ENCODE measurements at places on chromosomes 6 and 20. TPM values are rescaled to one million over a fixed set of nuclear protein-coding genes. Genes with fewer than 3 reads are reported as not detected.

DNA sequence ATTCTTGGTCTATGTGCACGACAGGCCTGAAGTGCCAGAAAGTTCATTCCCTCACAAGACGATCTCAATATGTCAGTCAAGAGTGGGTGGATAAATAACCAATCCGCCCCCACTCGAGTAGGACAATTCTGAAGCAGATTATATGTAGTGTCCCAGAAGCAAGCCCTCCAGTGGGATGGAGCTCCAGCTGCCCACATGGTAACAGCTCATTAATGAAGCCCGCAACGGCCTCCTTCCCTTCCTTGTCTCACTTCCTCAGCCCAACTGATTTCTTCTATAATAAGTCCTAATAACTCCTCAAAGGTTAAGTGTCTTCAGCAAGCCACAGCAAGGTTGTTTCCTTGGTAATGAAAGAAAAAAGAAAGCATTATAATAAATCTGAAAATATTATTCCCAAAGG is 82.1 kb upstream of the F13A1 start:
- H3K36me3 ChIP-seq = no peaks in the 10 kb centered on the region
- no peak overlapping the region for H3K4me3 ChIP-seq
- H3K27ac ChIP-seq = peak overlapping the region; percentile 3
- H3K4me1 ChIP-seq = peaks cover 46% of the 10 kb centered on the region
- H3K27me3 ChIP-seq = no peaks in the 10 kb centered on the region

DNA sequence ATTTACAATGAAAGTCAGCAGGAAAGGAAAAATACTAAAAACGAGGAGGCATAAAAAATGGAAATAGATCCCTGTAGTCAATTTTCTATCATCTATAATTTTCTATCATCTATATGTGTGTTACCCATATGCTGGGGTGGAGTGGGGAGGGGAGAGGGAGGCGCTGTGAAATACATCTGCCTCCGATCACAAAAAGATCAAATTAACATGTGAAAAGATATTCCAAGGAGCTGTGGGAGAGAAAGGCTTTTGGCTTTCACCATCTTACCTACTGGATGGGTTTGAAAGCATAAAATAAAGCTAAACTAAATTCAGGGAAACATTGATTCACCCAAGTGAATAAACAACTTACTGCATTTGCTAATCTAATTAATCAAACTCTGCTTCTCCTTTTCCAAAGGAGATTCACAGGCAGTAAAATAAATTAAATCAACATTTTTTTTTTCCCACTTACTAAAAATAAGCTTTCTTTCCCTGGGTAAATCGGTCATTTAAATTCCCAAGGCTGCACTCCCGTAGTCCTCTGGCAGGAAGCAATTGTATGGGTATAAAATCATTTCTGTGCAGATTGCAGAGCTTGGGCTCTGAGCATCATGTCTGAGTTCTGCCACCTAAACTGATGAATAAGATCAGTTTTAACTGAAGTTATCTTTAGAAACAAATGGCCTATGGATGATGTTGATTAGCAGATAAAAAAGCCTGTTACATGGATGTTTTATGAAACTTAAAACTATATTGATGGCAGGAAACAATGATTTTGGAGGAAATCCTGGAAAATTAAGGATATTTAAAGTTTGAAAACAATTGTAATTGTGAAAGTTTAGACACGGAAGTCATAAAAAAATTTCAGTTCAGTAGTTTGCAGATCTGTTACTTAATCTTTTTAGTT is 147.9 kb downstream of the SOX4 start:
- no peak for DNase-seq
- no peak overlapping the region for H3K27ac ChIP-seq
- no peaks in the 10 kb centered on the region for H3K27me3 ChIP-seq
- no peaks in the 10 kb centered on the region for H3K36me3 ChIP-seq
- no peaks in the 10 kb centered on the region for H3K4me1 ChIP-seq
- H3K4me3 ChIP-seq = no peak overlapping the region

DNA sequence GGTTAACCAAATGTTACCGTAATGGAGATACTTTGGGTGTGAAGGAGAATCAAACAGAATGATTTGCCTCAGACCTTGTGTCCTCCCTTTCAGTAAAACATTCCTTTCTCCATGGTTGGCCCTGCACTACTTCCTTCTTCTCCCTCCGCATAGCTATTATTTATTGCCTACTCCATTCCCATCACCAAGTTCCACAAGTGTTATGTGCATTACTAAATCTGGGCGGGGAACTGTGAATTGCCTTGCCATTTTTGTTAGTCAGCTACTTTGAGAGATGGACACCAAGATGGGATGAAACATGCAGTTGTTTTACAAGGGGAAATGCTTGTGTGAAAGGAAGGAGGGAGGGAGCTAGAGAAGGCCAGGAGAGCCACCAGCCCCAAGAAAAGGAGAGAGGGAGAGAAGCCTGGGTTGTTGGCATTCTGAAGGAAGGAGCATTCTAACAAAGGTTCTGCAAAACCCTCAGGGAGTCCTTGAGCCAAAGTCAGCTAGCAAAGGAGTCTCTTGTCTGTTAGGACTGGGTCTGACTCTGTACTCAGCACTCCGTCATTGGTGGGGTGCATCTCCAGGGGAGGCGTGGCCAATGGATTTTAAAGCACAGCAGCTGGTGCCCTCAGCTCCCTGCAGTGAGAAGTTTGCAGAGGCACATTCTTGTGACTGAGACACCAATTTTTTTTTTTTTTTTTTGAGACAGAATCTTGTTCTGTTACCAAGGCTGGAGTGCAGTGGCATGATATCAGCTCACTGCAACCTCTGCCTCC is 83.6 kb upstream of the CHD6 start:
- H3K36me3 ChIP-seq = no peaks in the 10 kb centered on the region
- H3K4me3 ChIP-seq = no peak overlapping the region
- no peaks in the 10 kb centered on the region for H3K27me3 ChIP-seq
- no peak for DNase-seq
- no peak overlapping the region for H3K27ac ChIP-seq
- H3K4me1 ChIP-seq = no peaks in the 10 kb centered on the region

DNA sequence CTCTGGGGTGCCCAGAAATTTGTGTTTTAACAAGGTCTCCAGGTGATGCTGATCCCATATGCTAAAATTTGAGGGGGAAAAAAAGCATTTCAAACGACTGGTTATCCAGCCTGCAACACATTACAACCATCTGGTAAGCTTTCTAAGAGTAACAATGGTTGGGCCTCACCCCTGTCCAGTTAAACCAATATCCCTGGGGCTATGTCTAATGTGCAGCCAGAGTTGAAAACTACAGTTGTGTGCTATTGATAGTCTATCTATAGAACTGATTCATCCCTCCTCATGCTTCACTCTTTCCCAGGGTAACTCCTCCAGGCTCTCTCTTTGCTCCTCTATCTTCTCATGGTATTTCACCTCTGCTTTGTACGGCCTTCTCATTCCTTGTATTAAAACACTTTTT is 458.3 kb downstream of the MMUT start:
- no peaks in the 10 kb centered on the region for H3K27me3 ChIP-seq
- H3K4me3 ChIP-seq = no peak overlapping the region
- no peaks in the 10 kb centered on the region for H3K4me1 ChIP-seq
- H3K27ac ChIP-seq = no peak overlapping the region

The METTL24 gene
- not detected for polyA plus RNA-seq

DNA sequence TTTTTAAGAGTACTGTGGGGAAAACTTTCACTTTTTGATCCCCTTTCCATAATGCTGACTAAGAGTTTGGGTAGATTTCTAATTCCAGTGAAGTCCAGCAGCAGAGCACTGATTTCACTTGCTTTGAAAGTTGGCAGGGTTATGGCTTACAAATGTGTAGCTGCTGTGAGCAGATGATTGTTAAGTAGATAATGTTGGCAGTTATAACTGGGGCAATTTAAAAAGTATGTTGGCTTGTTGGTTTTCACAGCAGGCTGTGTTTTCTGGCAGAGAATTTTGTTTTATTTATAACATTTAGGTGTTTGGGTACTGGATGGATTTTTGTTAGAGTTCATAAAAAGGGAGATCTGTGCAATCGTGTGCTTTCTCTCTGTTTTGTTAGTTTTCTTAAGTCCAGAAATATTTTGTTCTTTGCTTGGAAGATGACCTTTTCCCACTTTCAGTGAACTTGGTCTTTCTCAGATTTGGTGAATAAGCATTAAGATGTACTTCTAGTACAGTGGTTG is 31.4 kb downstream of the AFDN start:
- no peak for DNase-seq
- H3K36me3 ChIP-seq = no peaks in the 10 kb centered on the region
- H3K4me1 ChIP-seq = no peaks in the 10 kb centered on the region
- H3K4me3 ChIP-seq = no peak overlapping the region
- no peak overlapping the region for H3K27ac ChIP-seq

The RBPJL gene
- not detected for polyA plus RNA-seq

DNA sequence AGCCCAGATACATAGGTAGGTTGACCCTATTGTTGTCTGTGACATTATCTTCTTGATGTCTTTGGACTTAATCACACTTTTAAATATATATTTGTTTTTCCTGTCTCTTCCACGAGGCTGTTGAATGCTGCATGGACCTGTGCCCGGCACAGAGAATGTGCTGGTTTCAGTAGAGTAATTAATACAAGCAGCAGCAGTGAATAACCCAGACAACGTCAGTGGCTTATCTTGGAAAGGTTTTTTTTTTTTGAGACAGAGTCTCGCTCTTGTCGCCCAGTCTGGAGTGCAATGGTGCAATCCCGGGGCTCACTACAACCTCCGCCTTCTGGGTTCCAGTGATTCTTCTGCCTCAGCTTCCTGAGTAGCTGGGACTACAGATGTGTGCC is 108.2 kb downstream of the CDH26 start:
- no peak overlapping the region for H3K27ac ChIP-seq
- peaks cover 11% of the 10 kb centered on the region for H3K36me3 ChIP-seq
- no peak for DNase-seq
- H3K4me1 ChIP-seq = no peaks in the 10 kb centered on the region
- no peaks in the 10 kb centered on the region for H3K27me3 ChIP-seq

The ASIP gene
- 0.40 TPM for polyA plus RNA-seq

The EPPIN gene
- not detected for polyA plus RNA-seq

DNA sequence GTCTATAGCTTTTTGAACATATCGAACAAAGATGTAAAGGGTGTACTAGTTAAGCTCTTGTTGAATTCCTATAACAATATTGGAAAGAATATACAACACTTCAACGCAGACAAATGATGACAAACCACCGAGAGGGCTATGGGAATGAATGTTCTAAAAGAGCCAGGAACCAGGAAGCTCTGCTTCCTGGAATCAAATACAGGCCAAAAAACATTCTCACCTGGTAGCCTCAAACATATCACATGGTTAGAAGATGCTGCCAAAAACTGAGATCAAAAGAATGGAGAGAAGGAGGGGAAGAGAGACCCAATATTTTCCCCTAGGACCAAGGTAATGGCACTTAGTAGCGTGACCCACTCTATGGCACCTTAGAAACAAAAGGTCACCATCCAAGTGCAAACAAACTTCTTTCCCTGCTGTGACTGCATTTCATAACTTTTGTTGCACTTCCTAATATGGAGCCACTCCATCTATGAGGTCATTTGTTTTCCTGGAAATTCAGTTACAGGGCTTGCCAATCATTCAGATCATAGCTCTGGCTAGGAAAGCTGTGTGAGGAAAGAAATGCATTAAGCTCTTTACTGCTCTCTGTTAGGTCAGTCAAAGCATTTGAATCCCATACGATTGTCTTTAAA is 199.2 kb upstream of the NT5E start:
- H3K4me1 ChIP-seq = no peaks in the 10 kb centered on the region
- DNase-seq = no peak
- no peaks in the 10 kb centered on the region for H3K27me3 ChIP-seq
- H3K27ac ChIP-seq = no peak overlapping the region
- H3K4me3 ChIP-seq = no peak overlapping the region

GRCh38 chr6:2426561-2427340 is 181.3 kb upstream of the GMDS start:
- no peak for DNase-seq
- no peak overlapping the region for H3K4me3 ChIP-seq
- H3K4me1 ChIP-seq = no peaks in the 10 kb centered on the region
- H3K27me3 ChIP-seq = no peaks in the 10 kb centered on the region
- H3K27ac ChIP-seq = no peak overlapping the region

GRCh38 chr20:58494923-58495622 is 20.1 kb downstream of the APCDD1L start:
- no peaks in the 10 kb centered on the region for H3K36me3 ChIP-seq
- no peaks in the 10 kb centered on the region for H3K27me3 ChIP-seq
- DNase-seq = no peak

- no peaks in the 10 kb centered on the region for H3K4me1 ChIP-seq
- H3K36me3 ChIP-seq = no peaks in the 10 kb centered on the region
- no peak overlapping the region for H3K27ac ChIP-seq
- DNase-seq = no peak
- no peak overlapping the region for H3K4me3 ChIP-seq
- H3K27me3 ChIP-seq = no peaks in the 10 kb centered on the region
Measured at GRCh38 chr6:146515212-146515611, 28.4 kb upstream of the RAB32 start.

DNA sequence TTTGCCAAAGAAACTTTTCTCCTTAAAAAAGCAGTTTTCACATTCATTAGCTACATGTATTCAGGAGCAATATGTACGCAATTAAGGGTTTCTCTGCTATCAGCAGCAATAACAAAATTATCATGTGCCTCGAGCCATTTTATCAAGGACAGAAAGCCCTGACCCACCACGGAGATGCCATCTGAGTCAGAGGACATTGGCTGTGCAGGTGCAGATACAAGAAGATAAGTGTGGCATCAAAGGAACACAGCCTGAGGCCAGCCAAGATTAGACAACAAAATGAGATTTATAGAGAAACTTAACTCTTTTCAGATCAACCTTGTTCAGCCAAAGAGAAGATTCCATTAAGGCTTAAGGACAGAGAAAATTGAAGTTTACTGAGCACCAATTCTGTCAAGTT is 115.2 kb upstream of the LGSN start:
- H3K4me1 ChIP-seq = no peaks in the 10 kb centered on the region
- no peak for DNase-seq
- H3K36me3 ChIP-seq = no peaks in the 10 kb centered on the region
- no peak overlapping the region for H3K27ac ChIP-seq

DNA sequence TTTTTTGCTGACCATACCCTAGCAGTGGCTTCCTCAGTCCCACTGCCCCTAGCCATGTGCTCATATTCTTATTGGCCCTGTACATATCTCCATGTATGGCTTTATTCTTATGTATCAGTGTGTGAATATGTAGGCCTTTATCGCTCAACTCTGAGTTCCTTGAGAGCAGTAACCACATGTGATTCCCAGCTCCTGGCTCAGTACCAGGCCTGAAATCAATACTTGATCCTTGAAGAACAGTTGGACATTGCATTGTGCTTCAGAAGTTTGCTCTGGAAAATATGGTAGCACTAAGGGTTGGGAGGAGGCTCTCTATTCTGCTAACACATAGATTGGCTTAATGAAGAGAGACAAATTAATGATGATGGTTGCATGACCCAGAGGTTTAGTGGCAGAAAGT is 118.8 kb upstream of the FERMT1 start:
- DNase-seq = no peak
- no peak overlapping the region for H3K4me3 ChIP-seq
- H3K36me3 ChIP-seq = no peaks in the 10 kb centered on the region

The WFDC5 gene
- not detected for polyA plus RNA-seq

The CPNE1 gene
- polyA plus RNA-seq = 153 TPM

DNA sequence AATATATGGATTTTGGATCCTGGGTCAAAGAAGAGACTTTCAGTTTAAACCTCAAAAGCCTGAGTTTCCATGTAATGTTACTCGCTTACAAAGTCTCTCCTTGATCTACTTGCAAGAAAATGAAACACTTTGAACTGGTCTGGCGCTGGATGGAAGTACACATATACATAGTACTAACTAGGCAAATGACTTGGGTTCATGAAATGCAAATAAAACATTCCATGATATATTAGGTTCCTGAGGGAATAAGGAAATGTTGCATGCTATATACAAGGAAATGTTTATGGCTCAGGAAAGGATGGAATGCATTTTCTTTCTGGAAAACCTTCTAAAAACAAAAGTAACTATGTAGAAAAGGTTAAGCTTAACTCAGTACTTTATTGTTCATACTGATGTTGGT is 11.4 kb upstream of the TXLNB start:
- H3K4me3 ChIP-seq = no peak overlapping the region
- no peak overlapping the region for H3K27ac ChIP-seq
- H3K27me3 ChIP-seq = no peaks in the 10 kb centered on the region
- peaks cover 5% of the 10 kb centered on the region for H3K4me1 ChIP-seq
- H3K36me3 ChIP-seq = no peaks in the 10 kb centered on the region
- DNase-seq = no peak

Measured in CD14-positive monocyte (primary cell).